ENCODE measurements at places on chromosomes 1 and 21.

GRCh38 chr1:231899713-231900435 is 273.3 kb downstream of the DISC1 start:
- no peak for DNase-seq

DNA sequence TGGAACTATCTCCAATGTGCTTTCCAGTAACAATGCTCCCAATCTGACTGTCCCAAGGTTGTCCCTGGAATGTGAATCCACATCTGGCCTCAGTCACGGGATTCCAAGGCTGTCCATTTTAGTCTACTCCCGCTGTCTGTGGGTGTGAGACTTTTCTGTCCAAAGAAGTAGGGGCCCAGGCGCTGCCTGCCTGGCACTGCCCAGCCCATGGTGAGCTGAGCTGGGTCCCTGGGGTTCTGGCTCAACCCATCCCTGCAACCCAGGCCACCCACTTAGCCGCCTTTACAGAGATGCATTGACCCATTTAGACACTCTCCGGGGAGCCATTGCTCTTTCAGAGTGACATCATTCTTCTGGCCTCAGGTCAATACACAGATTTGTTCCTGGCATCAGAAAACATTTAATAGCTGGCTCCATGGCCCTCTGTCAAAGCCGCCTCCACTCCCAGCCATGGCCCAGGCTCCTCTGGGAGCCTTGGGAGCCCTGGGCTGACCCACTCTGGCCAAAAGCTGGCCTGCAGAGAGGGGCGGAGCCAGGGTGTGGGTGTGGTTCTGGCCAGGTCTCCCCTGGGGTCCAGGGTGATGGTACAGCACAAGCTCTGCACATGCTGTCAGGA is 47.2 kb upstream of the PAX7 start:
- no peak for DNase-seq

GRCh38 chr1:198175423-198176170 is 18.8 kb downstream of the NEK7 start:
- DNase-seq: no peak

GRCh38 chr1:161225534-161226319 is at the start of gene TOMM40L:
TSS of gene TOMM40L (plus strand) at chr1:161226060. CDS start at chr1:161226490, 430 bp downstream.
- DNase-seq: peak; percentile 84

GRCh38 chr21:42148097-42148496 is 70.8 kb upstream of the ABCG1 start:
- no peak for DNase-seq

DNA sequence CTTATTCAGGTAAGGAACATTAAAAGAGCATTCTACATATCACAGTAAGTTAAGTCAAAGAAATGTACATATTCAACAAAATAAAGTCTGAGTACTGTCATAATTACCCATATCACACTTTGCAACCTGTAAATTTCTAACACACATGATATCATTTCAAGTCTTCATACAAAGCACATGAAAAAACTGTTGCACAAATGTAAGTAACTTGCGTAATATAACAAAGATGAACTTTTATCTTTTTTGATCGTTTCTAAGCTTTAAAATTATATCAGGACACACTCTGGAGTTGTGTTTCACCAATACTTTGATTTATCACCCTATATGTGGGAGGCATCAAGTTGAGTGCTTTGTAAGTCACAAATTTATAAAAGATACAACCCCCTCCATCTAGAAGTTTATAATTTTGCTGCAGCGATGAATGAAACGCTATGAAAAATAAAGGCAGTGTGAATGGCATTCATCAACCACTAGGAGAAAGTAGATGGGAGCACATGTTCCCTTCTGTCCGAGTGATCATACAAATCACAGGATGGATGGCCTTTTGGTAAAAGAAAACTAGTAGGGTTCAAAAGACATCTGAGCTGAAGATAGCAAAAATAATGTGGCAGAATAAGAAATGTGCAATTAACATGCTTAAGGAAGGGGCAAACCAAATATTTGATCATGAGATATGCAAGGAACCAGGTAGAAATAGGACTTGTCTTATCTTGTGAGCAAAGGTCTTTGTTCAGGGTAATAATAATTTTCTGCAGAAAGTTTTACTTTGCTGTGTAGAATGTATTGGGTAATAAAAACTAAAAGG is 27.5 kb downstream of the NRIP1 start:
- no peak for DNase-seq

- no peak for DNase-seq
Measured at GRCh38 chr1:41980827-41981653, 62.3 kb upstream of the HIVEP3 start.

DNA sequence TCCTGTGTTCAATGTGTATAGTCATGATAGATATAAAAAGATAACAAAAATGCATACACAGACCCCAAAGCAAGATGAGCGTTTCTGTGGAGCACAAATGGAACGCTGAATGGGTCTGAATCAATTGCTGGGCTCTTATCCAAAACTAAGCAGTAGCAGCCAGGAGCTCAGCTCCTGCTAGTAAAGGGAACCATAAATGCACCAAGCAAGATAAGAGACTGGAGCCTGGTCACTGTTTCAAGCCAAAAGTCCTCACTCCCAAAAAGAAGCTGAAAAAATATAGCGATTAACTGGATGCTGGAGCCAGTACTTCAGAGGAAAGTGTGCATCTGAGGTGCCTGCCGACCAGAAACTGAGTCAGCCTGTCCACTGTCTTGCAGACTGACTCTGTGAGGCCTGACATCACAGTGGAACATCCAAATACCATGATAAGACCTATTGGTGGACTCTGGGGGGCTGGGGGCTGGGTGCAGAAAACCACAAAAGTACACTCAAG is 68.9 kb downstream of the LRRC8C start:
- no peak for DNase-seq

DNA sequence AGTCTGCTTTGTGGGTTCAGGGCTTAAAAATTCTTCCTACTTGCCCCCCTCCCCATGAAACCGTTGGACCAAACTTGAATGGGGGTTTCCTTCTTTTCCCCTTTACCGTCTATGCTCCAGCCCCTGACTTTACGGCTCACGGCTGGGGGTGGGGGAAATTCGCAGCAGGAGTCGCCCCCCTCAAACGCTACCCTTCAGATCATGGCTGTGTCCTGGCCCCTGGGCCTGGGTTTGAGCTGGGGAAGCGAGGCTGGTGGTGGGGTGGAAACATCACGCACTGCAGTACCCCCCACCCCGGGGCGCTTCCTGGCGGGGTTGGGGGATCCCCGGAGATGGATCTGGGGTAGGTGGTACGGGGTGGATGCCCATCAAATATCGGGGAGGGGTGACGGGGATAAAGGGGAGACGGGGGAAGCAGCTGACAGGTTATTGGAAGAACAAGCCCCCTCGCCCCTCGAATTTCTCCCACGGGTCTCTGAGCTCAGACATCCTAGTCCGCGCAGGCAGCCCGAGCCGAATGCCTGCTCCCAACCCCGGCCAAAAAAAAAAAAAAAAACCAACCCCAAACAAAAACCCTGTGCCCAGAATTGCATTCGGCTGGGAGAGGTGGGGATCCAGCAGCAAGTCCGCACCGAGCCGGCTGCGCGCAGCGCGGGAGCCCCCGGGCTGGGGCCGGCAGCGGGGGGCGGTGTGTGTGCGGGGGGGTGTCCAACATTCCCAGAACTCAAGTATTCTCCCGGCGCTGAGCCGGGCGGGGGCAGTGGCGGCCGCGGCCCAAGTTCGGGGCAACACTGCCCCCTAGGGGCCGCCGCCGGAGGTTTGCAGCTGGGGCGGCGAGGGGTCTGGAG is 59.0 kb upstream of the ACOT11 start:
- peak; percentile 77 for DNase-seq

DNA sequence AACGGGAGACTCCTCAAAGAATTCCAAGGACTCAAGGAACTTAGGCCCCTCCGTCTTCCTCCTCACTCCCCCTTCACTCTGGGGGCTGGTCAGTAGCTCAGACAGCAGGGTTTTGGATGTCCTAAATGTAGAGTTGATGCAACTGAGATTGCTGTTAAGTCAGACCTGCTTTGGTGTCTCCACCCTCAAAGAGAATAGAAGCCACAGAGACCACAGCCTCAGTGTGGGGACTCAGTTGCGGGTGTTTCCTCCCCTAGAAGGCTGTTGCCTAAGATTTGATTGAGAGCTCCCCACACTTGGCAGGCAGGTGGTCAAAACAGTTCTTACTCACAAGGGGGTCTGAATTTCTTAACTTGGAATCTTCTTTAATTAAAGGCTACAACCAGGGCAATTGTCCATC is 7.6 kb downstream of the MAN1C1 start:
- DNase-seq: no peak

DNA sequence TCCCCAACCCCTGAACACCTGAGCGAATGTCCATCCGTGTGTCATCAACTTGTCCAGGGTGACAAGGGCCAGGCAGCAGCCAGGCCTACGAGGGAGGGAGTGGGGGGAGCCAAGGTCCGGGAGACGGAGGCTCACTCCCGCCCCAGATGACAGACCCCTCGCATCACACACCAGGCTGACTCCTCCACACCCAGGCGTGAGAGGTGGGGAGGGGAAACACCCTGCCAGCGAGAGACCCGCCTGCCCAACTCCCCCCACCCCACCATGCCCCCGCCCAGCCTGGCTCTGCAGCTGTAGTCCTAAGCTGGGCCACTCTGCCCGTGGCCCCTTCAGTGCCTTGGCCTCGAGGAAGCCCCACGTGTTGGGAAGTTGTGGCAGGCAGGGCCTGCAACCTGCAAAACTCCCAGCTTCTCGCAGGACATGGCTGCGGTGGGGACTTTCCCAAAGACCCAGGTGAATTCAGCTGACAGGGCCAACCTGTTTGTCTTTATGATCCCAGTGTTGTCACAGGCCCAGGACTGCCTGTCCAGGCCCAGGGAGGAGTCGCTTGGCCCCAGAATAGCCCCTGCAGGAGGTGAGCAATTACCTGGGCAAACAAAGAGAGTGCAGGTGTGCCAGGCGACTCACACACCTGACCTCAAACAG is 62.9 kb downstream of the RIPK4 start:
- no peak for DNase-seq
